ENCODE measurements at places on chromosomes 13 and 19.

GRCh38 chr13:26502826-26503225 is 54.7 kb upstream of the WASF3 start:
- DNase-seq: peak; percentile 80

- DNase-seq: peak; percentile 15
Measured at GRCh38 chr13:74132776-74133656, 1.2 kb downstream of the KLF12 start.

GRCh38 chr13:28411831-28412353 is 83.0 kb downstream of the FLT1 start:
- peak; percentile 22 for DNase-seq

DNA sequence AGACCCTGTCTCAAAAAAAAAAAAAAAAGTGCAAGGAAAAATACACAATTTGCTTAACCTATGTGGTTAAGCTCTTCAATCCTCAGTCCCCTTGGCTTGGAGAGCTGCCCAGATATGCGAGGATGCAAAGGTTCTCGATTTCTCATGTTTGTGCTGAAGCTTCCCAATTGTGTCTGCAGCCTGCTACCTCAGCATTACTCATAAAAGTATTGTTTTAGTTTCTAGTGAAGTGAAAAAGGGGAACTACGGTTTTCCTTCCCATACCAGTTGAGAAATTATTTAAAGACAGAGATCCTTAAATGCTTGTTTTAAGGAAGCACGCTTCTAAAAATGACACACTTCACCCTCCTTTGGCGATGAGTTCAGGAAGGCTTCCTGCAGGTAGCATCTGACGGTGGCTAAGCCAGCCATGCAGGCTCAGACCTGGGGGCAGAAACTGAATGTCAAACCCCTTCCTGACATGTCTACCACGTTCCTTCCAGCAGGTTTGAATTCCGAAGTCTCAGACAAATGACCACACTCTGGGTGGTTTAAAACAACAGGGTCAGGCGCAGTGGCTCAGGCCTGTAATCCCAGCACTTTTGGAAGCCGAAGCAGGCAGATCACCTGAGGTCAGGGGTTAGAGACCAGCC is 47.9 kb downstream of the RUBCNL start:
- peak; percentile 79 for DNase-seq

DNA sequence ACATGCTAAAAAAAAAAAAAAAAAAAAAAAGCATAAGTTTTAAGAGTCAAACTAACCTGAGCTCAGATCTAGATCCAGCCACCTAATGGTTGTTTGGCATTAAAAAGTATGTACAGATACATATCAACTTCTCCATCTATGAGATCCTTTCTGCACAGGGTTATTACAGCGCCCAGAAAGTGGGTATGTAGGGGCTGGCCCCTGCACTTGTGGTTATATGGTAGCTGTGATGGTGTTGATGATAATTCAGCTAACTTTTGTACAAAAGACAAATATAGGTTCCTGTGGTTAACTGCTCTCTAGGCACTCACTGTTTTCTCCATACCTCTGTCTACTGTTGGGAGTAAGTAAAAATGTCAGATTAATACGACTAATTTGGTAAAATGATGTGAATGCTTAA is 81.7 kb downstream of the TNFRSF19 start:
- no peak for DNase-seq

GRCh38 chr13:95536632-95537241 is 15.8 kb upstream of the CLDN10 start:
- peak; percentile 44 for DNase-seq

DNA sequence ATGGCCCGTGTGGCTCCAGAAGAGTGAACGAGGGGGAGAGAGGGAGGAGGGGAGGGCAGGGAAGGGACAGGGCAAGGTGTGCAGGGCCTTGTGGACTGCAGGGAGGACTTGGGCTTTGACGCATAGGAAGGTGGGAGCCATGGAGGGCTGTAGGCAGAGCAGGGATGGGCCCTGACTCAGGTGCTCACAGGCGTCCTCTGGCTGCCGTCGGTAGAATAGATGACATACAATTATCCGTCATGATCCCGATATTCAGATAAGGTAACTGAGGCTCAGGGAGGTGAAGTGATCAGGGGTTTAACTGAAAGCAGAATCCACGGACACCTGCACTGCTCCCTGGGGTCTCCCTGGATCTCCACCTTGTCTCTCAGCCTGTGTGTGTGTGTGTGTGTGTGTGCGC is 3.4 kb downstream of the C3 start:
- no peak for DNase-seq

- no peak for DNase-seq
Measured at GRCh38 chr13:52454459-52454819, 839 bp upstream of the CKAP2 start.

- DNase-seq: peak; percentile 8
Measured at GRCh38 chr19:30419568-30420180, 47.5 kb downstream of the ZNF536 start.

DNA sequence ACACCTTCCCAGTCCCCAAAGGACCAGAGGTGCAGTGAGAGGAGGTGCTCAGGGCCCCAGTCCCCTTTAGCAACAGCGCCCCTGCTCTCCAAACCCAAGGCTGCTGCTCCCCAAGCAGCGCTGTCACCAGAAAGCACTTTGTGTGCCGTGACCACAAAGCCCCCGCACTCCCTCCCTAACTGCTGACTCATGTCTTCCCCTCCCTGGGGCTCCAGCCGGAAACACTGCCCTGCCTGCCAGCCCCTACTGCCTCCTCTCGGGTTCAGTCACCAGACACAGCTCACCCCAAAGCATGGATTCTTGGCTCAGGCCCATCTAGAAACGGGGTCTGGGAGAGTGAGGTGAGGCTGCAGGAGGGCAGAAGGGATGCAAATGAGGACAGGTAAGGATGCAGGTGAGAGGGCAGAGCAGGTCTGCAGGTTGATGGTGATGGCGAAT is 4.9 kb upstream of the TNFSF14 start:
- peak; percentile 74 for DNase-seq

- no peak for DNase-seq
Measured at GRCh38 chr19:39943586-39943985, 9.2 kb upstream of the FCGBP start.

DNA sequence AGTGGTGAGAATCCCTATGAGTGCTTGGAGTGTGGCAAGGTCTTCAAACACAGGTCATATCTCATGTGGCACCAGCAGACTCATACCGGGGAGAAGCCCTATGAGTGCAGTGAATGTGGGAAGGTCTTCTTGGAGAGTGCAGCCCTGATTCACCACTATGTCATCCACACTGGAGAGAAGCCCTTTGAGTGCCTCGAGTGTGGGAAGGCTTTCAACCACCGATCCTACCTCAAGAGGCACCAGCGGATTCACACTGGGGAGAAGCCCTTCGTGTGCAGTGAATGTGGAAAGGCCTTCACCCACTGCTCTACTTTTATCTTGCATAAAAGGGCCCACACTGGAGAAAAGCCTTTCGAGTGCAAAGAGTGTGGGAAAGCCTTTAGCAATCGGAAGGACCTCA is 18.7 kb upstream of the AURKC start:
- DNase-seq: no peak

- DNase-seq: no peak
Measured at GRCh38 chr19:37864501-37864900, 41.9 kb downstream of the WDR87 start.

GRCh38 chr19:5554828-5555227 is 12.9 kb downstream of the TINCR start:
- DNase-seq: no peak

DNA sequence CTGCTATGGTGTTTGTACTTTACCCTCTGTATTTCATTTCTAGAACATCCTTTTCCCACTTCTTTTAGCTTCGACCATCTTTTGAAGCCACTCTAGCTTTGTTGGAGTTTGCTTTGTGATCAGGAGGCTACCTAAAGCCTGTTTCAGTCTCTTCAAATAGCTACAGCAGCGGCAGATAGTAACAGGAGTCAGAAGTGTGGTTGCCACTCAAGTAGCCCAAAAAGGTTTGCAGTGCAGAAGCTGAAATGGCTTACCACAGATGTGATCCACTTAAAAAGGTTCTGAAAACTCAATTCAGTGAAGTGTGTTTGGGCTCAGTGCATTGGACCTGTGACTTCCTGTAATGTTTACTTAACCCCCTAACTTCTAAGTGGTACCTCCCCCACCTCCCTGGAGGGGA is 26.2 kb downstream of the WASF3 start:
- DNase-seq: no peak

GRCh38 chr13:59834801-59835200 is 328.9 kb downstream of the DIAPH3 start:
- peak; percentile 55 for DNase-seq

GRCh38 chr13:89181041-89181440 is 1509.9 kb downstream of the SLITRK5 start:
- no peak for DNase-seq

DNA sequence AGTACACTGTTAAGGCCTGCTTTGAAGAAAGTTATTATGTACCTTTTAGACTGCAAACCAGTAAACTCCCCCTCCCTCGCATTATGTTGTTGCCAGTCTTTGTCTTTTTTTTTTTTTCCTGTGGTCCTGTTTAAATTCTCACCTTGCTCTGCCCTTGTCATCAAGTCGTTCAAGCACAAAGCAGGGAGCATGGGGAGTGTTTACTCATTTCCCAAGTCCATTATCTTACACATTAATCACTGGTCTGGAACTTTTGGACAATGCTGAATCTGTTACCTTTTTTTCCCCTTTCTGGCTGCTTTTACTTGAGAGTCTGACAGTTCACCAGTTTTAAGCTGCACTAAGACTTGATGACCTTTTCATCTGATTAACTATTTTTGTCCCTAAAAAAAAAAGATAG is 108.2 kb downstream of the DACH1 start:
- DNase-seq: no peak

GRCh38 chr19:55452749-55453346 is 8.6 kb downstream of the ISOC2 start:
- peak; percentile 82 for DNase-seq

DNA sequence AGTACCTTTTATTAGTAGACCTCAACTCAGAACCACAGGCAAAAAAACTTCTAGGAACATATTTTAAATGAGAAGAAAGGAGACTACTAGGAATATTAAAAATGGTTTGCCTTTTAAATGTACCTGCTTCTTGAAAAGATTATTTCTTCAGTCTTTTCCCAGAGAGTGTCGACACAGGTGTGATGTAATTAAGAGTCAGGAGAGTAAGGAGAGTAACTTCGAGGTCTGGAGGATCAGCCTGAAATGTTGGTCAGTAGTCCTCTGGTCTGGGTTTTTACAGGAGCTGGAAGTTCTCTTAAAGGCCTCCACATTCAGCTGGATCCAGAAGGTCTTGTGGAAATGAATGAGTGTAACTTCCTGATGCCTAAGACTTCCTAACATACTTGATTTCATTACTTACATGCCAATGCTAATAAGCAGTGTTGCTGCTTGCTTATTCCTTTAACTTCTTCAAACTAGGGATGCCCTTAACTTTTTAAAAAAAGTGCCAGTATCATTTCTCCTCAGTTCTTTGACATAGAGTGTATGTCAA is at the start of gene KCTD4:
Gene KCTD4, minus strand, starts transcription at position 345 of the 532 bp plus-strand sequence. CDS start 6,478 bp downstream, outside the sequence.
- DNase-seq: peak; percentile 30

GRCh38 chr13:22880741-22881720 is 299.7 kb upstream of the SGCG start:
- DNase-seq: no peak

GRCh38 chr19:17623224-17623935 is 64.8 kb downstream of the UNC13A start:
- no peak for DNase-seq

DNA sequence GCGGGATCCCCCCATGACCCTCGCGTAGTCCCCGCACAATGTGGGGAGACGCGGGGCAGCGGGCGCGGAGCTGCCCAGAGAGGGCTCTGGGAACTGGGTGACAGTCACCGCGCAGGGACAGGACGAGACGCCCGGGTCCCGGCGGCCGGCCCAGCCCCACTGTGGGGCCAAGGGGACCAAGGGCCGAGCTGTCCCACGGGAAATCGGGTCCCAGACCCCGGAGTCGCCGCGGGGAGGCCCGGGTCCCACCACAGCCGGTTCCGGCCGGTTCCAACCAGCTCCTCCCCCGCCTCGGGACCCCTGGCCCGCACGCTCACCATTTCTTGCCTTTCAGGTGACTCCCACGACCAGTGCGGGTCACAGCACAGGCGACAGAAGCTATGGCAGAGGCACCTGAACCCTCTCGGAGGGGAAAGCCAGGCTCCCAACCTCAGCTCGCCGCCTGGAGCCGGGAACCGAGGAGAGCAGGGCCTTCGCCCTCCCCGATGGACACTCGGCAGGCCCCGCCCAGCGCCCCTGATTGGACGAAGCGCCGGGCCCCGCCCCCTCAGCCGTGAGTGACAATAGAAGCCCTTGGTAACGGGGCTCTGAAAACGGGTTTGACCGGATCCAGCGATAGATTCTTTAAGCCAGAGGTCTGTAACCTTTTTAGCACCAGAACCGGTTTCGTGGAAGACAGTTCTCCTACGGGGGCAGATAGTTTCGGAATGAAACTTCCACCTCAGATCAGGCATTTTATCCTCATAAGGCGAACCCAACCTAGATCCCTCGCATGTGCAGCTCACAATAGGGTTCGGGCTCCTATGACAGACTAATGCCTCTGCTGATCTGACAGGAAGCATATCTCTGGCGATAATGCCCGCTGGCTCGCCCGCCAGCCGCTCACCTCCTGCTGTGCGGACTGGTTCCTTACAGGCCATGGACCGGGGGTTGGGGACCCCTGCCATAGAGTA is at the start of gene ZNF433:
Gene ZNF433, minus strand, starts transcription at position 460 of the 953 bp plus-strand sequence. Its CDS starts 140 bp downstream, at position 320.
- DNase-seq: peak; percentile 85

GRCh38 chr19:41422456-41422855 is 4.7 kb downstream of the B3GNT8 start:
- DNase-seq: no peak

DNA sequence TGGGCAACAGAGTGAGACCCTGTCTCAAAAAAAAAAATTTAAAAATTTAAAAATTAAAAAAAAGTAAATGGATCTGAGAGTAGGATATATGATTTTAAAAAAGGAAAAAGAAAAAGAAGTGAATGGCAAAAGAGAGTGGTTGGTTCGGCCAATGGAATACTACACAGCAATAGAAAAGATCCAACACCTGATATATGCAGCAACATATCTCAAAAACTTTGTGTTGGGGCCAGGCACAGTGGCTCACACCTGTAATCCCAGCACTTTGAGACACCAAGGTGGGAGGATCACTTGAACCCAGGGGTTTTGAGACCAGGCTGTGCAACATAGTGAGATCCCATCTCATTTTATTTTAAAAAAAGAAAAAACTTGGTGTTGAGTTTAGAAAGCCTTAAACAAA is 1.4 kb upstream of the LYPD3 start:
- no peak for DNase-seq

- no peak for DNase-seq
Measured at GRCh38 chr19:35027009-35027408, 3.3 kb upstream of the SCN1B start.

DNA sequence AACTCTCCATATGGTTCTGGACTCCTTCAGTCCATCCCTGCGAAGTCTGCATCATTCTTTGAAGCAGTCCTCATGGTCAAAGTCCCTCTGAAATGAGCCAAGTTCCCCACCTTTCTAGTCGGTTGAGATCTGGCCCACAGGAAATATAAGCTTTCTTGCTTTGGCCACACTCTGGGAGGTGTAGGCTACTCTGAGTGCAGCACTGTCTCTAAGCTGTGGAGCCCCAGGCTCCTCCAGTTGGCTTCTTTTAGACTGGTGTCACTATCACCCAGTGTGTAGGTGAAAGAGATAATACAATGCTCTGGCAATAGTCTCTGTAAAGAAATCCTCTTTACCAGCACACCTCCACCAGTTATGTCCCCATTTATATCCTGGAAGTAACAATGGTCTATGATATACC is 486.5 kb upstream of the KLF12 start:
- DNase-seq: no peak

DNA sequence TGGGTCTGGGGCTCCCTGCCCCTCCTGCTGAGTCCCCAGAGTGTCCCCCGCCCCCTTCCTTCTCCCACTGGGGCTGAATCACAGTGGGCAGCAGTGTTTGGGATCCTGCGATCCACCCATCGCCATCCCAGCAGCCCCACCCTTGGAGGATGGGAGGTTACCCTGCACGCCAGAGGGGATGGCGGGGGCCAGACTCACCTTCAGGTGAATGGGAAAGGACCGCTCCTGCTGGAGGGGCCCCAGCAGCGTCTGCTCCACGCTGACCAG is 569 bp downstream of the DLEU7 start:
- DNase-seq: no peak
